ENCODE measurements at places on chromosomes 16 and 17.
A peak's percentile ranks its signal among the peaks of the same experiment; 100 is the strongest.

- DNase-seq, result peak; percentile 43
Measured at GRCh38 chr17:1055751-1056645, 59.1 kb downstream of the TIMM22 start.

GRCh38 chr17:57130708-57131461, 45.8 kb downstream of the AKAP1 start:
- peak; percentile 89 for DNase-seq

DNA sequence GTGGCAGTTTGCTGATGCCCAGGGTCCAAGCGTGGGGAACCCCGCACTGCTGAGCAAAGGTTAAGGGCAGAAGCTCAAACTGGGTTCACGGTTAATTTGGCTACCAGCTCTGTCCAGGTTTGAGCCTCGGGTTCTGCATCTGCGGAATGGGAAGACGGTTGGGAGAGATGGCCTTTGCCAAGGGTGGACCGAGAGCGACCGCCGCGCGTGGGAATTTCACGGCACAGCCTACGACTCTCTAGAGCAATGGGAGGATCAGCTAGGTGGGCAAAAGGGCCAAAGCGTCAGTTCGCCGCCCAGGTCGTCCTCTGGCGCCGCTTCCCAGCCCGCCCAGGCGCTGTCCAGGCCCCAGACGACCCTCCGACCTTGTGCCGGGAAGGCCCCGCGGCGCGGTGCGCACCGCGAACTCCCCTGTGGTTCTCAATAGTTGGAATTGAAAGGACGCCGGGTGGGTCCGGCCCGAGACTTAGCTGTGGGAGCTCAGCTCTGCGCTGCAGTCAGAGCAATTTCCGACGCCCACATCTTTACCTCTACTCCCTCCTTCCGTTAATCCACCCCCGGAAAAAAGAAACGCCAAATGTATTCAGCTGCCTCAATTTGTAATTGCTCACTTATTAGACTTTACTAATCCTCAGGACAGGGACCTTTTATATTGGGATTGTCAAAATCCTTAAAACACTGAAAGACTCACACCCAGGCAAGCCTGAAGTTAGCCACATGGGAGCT, 2.5 kb upstream of the HS3ST3B1 start:
- no peak for DNase-seq

DNA sequence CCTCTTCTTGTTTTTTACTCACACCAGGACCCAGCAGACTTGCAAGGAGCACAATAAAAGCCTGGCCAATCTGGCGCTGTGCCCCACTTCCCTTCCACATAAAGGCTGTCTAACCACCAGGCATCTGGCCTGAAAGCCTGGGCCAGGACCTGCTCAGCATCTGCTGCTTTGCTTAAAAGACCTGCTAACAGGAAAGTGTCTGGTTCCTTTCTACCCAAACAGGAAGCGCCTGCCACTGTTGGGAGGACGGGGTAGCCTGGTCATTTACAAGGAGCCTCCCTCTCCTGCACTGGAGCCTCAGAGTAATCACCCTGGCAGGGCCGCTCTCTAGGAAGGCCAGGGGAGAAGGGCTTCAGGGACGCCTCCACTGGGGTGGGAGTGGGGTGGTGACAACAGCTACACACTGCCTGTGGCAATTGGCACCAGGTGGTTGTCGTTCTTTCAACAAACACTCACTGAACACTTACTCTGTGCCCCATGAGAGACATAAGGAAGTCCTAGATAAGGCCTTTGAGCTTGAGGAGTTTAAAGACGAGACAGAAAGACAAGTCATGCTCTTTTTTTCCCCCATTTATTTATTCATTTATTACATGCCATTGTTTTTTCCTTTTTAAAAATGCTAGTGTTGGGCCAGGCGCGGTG, 6.3 kb upstream of the MMP28 start:
- peak; percentile 66 for DNase-seq

DNA sequence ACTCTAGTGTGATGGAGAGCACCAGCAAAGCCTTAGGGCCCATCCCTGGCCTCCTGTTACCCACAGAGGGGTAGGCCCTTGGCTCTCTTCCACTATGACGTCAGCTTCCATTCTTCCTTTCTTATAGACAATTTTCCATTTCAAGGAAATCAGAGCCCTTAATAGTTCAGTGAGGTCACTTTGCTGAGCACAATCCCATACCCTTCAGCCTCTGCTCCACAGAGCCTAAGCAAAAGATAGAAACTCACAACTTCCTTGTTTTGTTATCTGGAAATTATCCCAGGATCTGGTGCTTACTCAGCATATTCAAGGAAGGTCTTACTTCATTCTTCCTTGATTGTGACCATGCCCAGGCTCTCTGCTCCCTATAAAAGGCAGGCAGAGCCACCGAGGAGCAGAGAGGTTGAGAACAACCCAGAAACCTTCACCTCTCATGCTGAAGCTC, at the start of gene CCL8:
Gene CCL8 (plus strand): TSS at position 397 of the 445 bp plus-strand sequence. CDS start 67 bp downstream, outside the sequence.
- DNase-seq, result no peak

DNA sequence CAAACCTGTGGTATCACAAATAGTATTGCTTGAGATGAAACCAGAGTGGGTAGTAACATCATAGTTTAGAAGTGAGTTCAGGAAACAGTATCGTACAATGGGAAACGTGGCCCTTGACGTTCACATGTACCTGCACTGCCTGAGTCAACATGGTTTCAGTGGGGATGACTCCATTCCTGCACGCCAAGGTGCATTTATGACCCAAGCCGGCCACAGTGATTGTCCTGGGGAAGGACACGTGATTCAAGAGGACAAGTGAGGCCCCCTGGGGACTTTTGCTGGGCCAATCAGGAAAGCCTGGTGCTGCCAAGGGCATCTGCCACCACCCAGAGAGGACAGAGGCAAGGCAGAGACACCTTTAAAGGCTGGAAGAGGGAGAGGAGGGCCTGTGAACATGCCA, 119.2 kb downstream of the AXIN2 start:
- DNase-seq, result no peak

DNA sequence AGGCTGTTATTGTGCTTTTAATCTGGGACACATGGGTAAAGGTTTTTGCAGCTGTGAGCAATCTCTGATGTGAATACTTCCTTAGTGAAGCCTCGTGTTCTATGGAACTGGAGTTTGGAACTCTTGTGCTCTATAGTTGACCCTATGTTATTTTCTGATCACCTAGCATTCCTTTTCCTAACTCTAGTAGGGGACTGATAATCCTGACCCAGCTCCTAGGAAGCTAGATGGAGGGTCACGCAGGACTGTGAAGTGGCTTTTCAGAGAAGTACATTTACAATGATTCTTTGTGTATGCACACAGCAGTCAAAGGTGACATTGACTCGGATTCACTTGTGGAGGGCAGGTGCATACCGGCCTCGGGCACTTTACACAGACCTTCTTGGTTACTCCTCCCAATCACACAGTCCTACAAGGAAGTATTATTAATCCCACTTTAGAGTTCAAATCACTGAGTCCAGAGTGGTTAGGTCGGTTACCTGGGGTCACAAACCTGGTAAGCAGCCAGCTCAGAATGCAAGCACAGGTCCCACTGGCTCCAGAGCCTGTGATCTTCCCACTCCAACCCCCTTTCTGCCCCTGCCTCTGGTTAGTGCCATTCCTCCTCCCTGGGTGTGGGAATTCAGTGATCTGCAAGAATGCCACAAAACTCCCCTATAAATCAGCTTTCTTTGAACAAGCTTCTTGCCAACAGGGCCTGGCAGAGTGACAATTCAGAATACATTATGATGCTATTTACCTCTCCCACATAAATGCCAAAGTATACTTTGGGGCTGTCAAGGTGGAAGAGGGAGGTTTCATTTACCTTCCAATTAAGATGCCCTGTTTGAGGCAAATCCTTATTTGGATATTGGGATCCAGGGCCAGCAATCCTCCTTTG, 7.1 kb downstream of the CHD9NB start:
- no peak for DNase-seq

DNA sequence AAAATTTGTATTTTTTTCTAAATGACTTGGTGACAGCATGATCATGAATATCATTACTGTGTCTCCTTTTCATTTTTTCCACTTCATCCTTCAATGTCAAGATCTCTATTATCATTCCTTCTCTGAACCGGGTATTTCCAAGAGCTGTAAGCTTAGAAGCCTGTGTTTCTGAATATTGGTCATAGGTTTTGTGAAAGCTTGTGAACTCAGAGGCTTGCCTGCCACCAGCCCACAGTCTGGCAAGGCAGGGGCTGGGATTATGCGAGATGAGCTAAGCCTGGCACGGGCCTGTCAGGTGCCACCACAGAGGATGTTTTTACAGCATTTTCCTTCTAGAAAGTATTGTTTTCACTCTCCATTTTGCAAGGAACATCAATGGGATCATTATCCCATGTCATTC, 92.8 kb downstream of the MYH10 start:
- no peak for DNase-seq

GRCh38 chr16:67053767-67054334, 24.9 kb downstream of the CBFB start:
- no peak for DNase-seq

DNA sequence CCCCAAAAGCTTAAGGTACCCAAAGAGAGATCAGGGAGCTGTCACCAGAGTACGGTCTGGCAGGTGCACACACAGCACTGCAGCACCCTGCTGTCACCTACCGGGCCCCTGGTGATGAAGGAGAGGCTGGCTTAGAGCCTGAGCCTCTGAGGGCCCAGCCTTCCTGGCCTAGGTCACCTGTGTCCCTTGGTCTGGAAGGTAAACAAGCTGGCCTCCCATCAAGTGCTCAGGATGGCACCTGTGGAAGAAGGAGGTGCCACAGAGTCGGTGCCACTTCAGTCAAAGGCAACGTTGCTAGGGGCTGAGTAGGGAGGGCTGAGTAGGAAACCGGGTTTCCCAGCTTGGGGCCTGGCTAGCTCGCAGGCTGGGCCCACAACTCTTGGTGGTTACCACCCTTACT, 70.7 kb downstream of the COG7 start:
- no peak for DNase-seq

DNA sequence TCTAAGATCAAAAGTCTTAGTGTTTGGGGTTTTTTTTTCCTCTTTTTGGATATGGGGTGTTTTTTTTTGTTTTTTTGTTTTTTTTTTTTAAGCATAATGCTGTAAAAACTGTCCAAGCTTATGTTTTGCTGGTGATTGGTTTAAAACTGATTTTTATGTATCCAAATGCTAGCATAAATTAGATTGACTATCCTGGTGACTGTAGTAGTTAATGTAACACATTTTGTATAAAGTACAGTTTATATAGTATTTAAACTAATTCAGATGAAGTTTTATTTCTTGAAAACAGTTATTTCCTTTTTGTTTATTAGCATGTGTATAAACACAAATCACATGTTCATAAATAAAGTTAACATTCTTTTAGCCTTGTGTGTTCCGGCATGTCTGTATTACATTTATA, 10.9 kb downstream of the RBBP6 start:
- no peak for DNase-seq

DNA sequence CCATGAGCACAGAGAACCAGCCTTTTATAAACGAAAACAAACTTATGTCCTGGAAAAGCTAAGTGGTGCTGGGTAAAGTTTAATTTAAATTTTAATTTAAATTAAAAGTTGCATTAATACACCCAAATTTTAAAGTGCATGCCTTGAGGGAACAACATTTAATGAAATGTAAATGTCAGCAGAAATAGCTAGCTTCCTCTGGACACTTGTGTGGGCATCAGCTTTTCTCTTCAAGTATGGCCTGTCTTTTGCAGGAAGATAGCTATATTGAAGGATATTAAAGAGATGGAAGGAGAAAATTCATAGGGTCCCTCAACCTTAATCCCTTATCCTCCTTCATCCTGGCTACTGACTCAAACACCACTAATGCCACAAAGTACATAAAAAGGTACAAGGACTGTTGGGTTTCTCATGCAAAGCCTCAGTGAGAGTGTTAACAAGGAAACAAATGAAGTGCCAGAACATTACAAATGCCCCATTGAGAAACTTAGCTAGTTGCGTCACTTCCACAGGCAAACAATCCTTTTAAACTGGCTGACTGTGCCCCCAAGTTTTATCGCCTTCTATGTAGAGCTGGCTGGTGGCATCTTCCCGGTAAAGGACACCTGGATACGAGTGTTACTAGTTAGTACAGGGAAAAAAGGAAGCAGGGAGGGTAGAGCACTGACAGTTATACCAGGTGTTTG, 14.1 kb downstream of the PHF12 start:
- no peak for DNase-seq

DNA sequence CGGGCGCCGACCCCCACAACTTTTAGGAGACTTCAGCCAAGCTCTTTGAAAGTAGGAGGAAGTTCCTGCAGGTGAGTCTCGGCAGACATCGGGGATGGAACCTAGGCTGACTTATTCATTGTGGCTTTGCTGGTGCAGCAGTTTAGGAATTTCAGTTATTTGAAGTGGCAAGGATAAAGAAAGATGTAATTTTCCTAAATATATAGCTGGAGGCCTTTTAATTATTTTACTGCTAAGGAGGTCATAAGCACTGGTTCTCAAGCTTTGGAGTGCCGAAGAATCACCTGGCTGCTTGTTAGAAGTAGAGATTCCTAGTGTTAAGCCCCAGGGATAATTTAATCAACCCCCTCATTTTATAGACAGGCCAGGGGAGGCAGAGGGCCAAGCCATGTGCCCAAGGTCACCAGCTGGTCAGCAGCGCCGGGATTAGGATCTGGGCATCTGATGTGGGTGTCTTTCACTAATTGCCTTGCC, 28.9 kb upstream of the BCAR1 start:
- DNase-seq, result no peak

DNA sequence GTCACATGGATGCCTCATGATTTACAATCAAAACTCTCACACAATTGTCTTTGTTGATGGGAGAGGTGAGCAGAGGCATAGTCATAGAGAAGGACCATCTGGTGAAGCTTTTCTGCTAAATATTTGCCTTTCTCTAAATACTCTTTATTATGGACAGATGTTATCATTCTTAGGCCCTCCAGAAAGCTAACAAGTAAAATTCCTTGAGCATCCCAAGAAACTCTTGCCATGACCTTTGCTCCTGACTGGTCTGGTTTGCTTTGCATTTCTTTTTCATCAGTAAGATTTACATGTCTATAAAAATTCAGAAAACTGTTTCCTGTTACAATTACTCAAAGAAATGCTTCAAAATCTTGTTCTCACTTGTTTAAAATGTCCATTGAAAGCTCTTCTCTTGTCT, 1336.6 kb upstream of the CDH8 start:
- no peak for DNase-seq

DNA sequence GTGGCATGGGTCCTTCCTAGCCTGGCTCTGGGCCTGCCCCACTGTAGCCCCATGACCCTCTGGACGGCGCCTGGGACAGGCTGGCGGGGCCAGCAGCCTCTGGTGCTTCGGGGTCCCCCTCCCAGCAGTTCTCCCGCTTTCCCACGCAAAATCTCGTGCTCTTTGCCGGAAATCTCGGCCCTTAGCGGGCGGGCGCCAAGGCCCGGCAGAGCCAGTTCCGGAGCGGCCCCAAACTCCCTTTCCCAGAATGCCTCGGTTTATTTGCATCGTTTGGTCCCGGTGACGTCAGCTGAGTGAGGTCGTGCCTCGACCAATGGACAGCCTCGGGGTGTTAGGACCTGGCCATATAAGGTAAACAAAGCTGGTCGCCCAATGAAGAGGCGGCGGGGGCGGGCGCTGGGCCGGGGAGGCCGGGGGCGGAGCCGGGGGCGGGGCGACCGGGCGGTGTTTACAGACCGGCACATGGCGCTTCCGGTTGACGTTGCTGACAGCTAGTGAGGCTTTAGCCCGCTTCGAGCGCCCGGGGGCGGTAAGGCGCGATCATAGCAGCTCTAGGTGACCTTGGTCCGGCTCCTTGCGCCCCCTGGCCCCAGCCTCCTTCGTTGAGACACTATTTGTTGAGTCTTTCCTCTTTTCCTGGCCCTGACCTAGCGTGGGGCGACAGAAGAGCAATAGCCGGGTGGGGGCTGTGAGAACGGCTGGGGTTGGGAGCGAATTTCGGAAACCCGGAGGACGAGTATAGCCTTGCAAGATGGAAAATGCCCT, 1.5 kb upstream of the UBALD1 start:
- DNase-seq, result peak; percentile 99

- DNase-seq, result no peak
Measured at GRCh38 chr16:65212791-65213190, 90.9 kb upstream of the CDH11 start.

GRCh38 chr17:28372945-28373274, 1.4 kb downstream of the SARM1 start:
- no peak for DNase-seq
